ENCODE measurements at places on chromosomes 5 and 9. TPM values are rescaled to one million over a fixed set of nuclear protein-coding genes. Genes with fewer than 3 reads are reported as not detected.

Gene HSPA9
- 311 TPM for total RNA-seq

Gene ST8SIA4
- 5.4 TPM for total RNA-seq

Gene GABRP
- not detected for total RNA-seq

Gene SLC35A4
- 77.5 TPM for total RNA-seq

Gene TAF11L10
- not detected for total RNA-seq

Gene RIGI
- 4.5 TPM for total RNA-seq

Gene DCAF12
- 17.3 TPM for total RNA-seq

Gene PRPF4
- total RNA-seq, result 11.7 TPM

Gene PCDHGA7
- 7.0 TPM for total RNA-seq

Gene GPR21
- 0.72 TPM for total RNA-seq
